ENCODE measurements at places on chromosomes 2 and 18.

DNA sequence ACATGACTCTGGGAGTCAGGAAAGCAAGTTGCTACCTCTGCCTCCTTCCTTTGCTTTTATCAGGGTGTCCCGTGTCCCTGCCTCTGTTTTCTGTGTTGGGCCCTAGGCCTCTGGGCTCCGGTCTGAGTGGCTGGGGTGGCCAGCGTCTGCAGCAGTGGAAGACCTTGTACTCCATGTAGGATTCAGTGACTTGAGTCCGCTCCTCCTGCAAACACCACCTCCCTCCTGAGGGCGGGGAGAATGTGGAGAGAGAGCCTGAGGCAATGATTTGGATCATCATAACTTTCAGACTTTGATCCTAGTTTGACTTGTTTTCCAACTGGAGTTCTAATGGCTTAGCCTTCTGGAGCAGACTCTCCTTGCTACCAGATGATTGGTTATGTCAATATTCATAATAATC, 30.8 kb downstream of the ATP6V1C2 start:
- no peak for DNase-seq

DNA sequence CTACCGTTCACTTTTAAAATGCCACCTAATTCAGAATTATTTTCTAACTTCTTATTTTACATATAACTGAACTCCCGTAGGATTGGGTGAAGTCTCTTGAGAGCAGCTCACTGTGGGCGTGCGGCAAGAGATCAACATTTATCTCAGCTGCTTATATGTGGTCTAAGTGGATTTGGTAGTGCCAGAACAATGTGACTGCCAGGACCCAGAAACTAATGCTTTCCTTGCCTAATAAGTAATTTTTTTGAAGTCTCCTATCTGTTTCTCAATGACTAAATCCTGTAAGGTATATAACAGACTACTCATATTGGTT, 11.2 kb upstream of the NFE2L2 start:
- DNase-seq, result no peak

DNA sequence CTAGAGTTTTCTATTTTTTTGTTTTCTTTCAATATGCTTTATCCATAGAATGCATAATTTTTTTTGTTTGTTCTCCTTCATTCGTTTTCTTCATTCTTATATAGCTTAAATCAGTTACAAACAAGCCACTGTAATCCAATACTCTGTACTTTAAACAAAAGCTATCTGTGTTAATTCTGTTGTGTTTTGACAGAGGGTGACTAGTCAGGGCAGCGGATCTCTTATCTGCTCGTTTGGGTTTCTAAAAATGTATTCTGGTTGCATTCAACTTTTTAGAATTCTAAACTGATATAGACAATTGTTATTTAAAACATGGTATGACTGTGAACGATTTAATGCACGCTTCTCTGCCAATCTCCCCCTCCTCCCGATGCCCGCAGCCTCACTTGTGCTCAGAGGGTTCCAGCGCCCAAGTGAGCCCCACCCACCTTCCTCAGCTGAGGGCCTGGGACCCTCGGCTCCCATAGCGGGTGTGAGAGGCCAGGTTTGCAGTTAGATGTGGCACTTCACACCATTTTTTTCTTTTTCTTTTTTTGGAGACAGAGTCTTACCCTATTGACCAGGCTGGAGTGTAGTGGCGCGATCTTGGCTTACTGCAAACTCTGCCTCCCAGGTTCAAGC, 44.1 kb downstream of the NCK2 start:
- DNase-seq, result no peak

GRCh38 chr2:191321861-191322662, 76.9 kb downstream of the MYO1B start:
- peak; percentile 49 for DNase-seq

- no peak for DNase-seq
Observed at GRCh38 chr2:192002418-192002817, 155.5 kb upstream of the CAVIN2 start.
